ENCODE measurements at places on chromosomes 16 and 17.

DNA sequence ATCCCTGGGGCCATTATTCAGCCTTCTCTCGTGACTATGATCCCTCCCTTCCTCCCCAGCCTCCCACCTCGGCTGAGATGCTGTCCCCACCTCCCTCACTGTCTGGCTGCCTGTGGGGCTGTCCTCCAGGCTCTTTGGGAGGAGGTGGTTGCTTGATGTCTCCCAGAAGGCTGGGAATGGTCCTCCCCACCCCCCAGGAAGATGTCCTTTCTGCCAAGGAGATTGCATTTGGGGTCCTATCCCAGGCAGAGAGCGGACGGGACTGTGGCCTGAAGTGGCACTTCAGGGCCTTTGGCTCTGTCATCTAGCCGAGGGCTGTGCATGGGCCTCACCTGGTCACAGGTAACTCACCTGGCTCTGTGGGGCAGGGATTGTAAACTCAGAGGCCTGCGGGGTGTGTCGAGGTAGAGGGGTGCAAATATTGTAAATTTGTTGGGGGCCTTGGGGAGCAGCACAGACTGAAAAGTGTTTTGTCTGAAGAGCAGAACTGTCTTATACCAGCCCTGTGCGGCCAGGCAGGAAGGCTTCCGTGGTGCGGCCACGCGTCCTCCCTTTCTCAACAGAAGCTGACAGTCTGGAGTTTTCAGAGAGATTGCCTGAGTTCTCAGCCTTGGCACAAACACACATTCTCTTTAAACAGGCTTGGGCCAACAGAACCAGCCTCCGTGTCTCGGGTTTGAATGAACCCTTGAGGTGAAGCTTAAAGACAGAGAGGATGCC is 177.9 kb downstream of the SEC14L1 start:
- no peak overlapping the region for H3K4me3 ChIP-seq
- no peaks in the 10 kb centered on the region for H3K27me3 ChIP-seq
- peaks cover 72% of the 10 kb centered on the region for H3K36me3 ChIP-seq

DNA sequence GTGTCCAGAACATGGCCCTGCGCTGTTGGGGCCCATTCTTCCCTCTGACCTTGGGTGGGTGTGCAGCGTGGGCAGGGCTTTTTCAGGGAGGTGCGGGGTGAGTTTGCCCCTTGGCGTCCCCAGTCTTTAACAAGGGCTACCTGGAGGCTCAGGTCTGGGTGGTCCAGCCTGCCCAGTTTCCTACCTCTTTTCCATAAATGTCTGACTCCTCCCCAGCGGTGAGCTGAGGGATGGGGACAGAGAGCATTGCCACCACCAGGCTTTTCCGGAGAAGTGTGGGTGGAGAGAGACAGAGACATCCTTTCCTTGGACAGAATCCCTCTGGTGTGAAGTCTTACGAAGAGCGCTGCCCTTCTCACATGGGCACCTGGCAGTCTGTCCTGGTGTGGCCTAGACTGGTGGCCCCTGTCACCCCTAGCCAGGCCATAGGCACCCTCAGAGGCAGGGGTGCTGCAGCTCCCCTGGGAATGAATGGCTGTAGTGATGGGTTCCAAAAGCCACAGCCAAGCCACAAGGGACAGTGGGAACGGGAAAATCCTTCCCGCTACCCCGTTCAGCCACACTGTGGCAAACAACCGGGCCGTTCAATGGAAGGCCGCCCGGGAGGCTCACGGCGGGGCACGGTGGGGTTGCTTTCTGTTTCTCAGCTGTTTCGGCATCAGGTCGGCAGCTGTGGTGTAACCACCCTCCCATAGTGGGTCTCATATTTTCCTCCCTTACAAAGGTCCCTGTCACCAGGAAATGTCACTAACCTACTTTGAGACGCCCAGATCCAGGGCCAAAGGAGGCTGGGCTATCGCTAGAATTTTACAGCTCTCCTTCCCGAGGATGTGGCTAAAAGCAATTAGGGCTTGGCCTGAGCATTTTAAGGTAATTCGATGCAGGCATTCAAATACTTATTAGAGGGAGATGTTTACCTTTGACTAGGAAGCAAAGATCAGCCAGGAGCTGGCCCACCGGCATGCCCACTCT is 61.9 kb upstream of the GSE1 start:
- H3K36me3 ChIP-seq, result no peaks in the 10 kb centered on the region
- peak; percentile 54 for DNase-seq
- no peak overlapping the region for H3K4me3 ChIP-seq
- no peaks in the 10 kb centered on the region for H3K27me3 ChIP-seq
- H3K27ac ChIP-seq, result peak overlapping the region; percentile 9
- H3K4me1 ChIP-seq, result no peaks in the 10 kb centered on the region

- no peaks in the 10 kb centered on the region for H3K36me3 ChIP-seq
- peaks cover 54% of the 10 kb centered on the region for H3K27me3 ChIP-seq
- H3K4me3 ChIP-seq, result no peak overlapping the region
Observed at GRCh38 chr17:39597372-39598046, 10.2 kb downstream of the NEUROD2 start.

DNA sequence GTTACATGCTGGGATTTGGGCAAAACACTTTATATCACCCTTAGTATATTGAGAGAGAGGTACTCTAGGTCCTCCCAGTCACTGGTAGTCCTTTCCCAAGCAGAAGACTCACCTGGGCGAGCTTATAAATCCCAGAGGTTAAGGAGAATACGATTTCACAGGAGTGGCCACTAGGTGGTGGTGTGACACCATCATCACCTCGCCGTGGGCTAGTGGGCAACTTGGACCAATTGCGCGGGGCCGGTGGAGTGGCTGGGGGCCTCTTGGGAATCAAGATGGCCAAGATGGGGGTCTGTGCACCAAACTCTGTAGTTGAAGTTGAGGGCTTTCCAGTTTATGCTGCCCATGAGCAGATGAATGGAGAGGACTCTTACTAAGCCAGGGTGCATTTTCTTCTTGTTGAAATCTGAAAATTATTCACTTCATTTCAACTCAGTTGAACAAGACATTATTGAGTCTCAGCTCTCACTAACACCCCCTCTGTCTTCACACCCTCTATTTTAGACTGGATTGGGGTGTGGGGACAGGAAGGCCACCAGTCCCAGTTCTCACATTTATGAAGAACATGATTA is 38.2 kb upstream of the PIRT start:
- H3K27ac ChIP-seq, result no peak overlapping the region
- H3K27me3 ChIP-seq, result no peaks in the 10 kb centered on the region
- H3K4me3 ChIP-seq, result no peak overlapping the region
- DNase-seq, result peak; percentile 40
- no peaks in the 10 kb centered on the region for H3K36me3 ChIP-seq

DNA sequence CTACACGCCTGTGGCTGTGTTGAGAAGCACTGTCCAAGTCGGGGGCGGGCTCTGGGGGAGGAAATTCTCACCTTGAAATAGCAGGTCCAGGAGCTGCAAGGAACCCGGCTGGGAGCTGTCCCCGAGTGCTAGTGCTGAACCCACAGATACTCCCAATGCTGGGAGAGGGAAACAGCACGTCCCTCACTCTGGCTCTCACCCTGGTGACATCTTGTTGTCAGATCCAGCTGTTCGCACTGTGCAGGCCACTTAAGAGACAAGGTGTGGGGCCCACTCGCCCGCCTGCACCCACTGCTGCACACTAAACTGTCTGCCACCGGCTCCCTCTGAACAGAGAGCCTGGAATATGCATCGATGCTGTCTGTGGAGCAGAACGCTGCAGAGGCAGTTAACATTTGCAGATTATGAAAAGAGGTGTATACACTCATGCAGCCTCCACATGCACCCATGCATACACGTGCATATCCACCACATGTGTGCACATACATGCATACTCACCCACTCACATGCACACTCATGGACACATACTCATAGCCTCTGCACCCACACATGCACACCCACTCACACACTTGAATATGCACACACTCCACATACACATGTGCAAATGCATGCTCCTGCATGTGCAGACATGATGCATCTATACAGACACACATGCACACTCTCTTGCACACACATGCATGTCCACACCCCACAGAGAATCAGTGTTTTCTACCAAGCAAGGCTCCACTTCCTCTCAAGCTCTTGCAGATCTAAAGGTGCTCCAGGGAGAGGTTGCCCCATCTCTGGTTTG is 42.0 kb downstream of the MGAT5B start:
- no peaks in the 10 kb centered on the region for H3K36me3 ChIP-seq
- peaks cover 2% of the 10 kb centered on the region for H3K27me3 ChIP-seq
- H3K4me3 ChIP-seq, result no peak overlapping the region
- no peaks in the 10 kb centered on the region for H3K4me1 ChIP-seq
- no peak overlapping the region for H3K27ac ChIP-seq

GRCh38 chr17:39926135-39926587 is 1.2 kb downstream of the ORMDL3 start:
- DNase-seq, result no peak
- H3K27me3 ChIP-seq, result no peaks in the 10 kb centered on the region
- peak overlapping the region; percentile 89 for H3K27ac ChIP-seq
- peaks cover 9% of the 10 kb centered on the region for H3K4me1 ChIP-seq
- peak overlapping the region; percentile 93 for H3K4me3 ChIP-seq

- H3K27me3 ChIP-seq, result no peaks in the 10 kb centered on the region
- H3K27ac ChIP-seq, result no peak overlapping the region
- H3K4me3 ChIP-seq, result no peak overlapping the region
Observed at GRCh38 chr17:11705111-11705510, 106.8 kb downstream of the DNAH9 start.

DNA sequence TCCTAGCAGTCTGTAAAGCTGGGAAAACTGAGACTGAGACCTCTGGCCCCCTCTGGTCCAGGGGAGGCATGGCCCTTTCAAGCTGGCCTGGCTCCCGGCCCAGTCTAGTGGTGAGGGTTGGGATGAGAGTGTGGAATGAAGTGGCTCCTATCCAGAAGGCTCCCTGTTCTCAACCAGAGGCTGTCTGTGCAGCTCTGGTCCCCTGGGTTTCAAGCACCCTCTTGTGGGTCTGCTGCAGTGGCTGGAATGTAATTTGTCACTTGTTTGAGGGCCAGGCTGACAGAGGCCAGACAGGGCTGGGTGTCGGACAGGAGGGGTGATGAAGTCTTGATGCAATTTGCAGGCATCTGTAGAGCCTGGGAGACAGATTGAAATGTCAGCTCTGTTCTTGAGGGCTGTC is 22.1 kb upstream of the PHF12 start:
- peaks cover 10% of the 10 kb centered on the region for H3K4me1 ChIP-seq
- no peaks in the 10 kb centered on the region for H3K36me3 ChIP-seq
- DNase-seq, result no peak
- no peak overlapping the region for H3K27ac ChIP-seq

GRCh38 chr16:4097826-4098240 is 18.4 kb downstream of the ADCY9 start:
- peaks cover 2% of the 10 kb centered on the region for H3K4me1 ChIP-seq
- H3K27me3 ChIP-seq, result no peaks in the 10 kb centered on the region
- DNase-seq, result peak; percentile 70
- H3K27ac ChIP-seq, result peak overlapping the region; percentile 58
- H3K4me3 ChIP-seq, result no peak overlapping the region
- no peaks in the 10 kb centered on the region for H3K36me3 ChIP-seq

DNA sequence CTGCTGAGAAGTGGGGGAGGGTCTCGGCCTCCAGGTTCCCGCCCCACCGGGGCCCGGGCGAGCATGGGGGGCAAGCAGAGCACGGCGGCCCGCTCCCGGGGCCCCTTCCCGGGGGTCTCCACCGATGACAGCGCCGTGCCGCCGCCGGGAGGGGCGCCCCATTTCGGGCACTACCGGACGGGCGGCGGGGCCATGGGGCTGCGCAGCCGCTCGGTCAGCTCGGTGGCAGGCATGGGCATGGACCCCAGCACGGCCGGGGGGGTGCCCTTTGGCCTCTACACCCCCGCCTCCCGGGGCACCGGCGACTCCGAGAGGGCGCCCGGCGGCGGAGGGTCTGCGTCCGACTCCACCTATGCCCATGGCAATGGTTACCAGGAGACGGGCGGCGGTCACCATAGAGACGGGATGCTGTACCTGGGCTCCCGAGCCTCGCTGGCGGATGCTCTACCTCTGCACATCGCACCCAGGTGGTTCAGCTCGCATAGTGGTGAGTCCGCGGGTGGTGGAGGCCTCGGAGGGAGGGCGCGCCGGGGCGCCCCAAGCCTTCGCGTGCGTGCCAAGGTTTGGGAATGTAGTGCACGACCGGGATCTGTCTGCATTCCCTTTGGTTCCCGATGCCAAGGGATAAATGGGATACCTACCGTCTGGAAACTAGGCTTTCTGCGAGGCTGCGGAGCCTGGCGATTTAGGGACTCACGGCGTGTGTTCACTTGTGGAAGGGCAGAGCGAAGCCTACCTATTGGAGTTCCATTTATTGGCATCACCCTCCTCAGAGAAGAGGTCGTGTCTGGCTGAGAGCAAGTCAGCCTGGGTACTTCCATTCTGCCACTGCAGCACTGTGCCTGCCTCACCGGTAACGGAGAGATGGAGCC is 1.0 kb downstream of the ZNRF1 start:
- peaks cover 7% of the 10 kb centered on the region for H3K4me1 ChIP-seq
- peaks cover 7% of the 10 kb centered on the region for H3K27me3 ChIP-seq
- DNase-seq, result peak; percentile 69
- H3K4me3 ChIP-seq, result peak overlapping the region; percentile 58
- peak overlapping the region; percentile 69 for H3K27ac ChIP-seq

GRCh38 chr17:74404218-74404617 is 27.7 kb upstream of the GPRC5C start:
- peaks cover 5% of the 10 kb centered on the region for H3K4me1 ChIP-seq
- no peak overlapping the region for H3K4me3 ChIP-seq
- DNase-seq, result no peak
- peaks cover 2% of the 10 kb centered on the region for H3K27me3 ChIP-seq

DNA sequence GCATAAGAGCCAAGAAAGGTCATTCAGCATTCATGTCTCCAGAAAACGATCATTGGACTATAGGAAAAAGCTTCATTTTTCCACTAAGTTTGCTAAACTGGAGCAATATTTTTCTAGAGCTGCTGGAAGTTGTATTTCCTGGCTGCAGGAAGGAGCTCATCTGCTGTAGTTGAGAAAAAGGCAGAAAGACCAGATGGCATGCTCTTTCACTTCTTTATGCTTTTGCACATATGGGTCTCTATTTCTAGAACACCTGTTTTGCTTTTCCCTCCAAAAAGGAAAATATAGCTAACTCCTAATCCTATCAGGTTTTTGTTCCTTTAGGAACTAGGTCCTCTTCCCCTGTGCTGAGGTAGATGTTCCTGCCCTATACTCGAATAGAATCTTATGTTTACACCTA is 61.9 kb upstream of the HLF start:
- no peaks in the 10 kb centered on the region for H3K36me3 ChIP-seq
- no peak overlapping the region for H3K4me3 ChIP-seq
- no peaks in the 10 kb centered on the region for H3K4me1 ChIP-seq
- no peaks in the 10 kb centered on the region for H3K27me3 ChIP-seq
- H3K27ac ChIP-seq, result no peak overlapping the region

DNA sequence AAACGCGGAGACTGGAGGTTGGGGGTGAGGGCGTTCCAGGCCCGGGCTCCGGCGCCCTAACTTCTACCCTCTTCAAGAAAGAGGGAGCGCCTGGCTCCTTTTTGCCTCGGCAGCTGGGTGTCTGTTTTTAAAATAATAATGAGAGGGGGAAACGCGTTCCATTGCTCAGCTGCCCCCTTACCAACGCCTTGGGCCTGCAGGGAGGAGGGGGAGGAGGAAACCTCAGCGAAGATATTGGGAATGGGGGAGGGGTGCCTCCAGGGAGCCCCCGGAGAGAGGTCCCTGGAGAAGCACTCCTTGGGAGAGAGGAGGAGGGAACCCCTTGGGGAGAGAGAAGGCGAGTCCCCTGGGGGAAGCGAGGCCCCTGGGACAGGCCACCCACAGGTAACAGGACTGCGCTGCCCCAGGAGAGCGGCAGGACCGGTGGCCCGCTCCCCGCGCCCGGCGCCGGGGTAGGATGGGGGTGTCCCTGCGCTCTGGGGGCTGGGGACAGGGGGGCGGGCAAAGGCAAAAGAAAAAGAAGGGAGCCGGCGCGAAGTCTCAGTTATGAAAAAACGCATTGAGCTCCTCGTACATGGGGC is 2.7 kb downstream of the NEUROD2 start:
- H3K27me3 ChIP-seq, result peaks cover 71% of the 10 kb centered on the region
- no peak overlapping the region for H3K27ac ChIP-seq
- no peak for DNase-seq
- no peaks in the 10 kb centered on the region for H3K4me1 ChIP-seq
- H3K4me3 ChIP-seq, result peak overlapping the region; percentile 4
